ENCODE measurements at places on chromosomes 12 and 14.

DNA sequence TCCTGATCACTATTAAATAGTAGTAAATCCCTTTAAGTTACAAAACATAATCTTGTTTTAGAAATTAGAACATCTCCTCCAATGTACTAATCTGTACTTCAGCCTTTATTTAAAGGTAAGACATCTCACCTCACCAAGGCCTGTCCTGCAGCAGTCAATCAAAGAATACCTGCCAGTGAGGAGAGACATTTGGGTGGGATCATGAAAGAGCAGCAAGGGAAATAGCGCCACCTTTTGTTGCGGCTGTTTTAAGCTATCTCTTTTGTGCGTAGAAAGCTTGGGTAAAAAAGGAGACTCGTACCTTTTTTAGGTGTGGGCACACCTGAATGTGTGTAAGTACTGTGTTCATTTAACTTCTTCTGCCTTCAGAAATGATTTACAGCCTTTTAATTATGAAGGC, 117.8 kb upstream of the TMTC1 start:
- no peak for DNase-seq

GRCh38 chr14:35944847-35945246, 118.7 kb downstream of the BRMS1L start:
- no peak for DNase-seq

- DNase-seq: no peak
Measured at GRCh38 chr14:50790589-50790988, 40.4 kb downstream of the NIN start.

DNA sequence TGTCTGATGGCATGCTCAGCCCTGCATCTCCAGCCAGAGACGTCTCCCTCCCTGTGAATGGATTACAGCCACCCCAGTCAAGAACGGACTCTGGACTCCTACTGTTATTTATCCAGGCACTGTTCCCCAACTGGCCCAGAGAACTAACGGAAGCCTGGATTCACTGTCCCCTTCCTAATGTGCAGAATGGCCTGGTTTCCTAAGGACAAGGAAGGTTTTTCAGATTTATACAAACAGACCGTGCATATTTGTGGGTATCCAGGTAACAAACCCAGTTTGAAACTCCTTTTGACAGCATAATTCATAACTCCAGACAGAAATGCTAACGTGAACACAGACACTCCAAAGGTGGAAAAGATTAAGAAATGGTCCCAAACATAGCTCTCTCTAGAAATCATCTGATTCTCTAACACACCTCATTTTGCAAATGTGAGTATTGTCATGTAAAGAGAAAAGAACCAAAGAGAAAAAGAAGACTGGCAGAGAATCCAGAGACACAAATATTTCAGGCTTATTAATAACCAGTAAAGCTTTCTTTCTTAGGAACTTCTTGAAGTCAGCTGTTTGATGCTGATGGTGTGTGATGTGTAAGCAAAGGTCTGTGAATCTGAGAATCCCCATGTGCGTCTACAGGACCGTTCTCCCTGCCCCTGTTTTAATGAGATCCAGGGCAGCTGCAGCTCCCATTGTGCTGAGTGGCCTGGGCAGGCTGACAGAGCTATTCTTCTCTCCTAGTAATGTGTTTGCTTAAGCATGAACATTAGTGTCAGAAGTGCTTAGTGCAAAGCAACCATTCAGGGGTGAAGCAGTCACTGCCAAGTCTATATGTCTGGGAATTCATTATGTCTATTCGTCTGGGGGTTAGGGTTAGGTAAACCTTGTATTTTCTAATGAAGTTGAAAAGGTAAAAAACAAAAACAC, 86.8 kb upstream of the HIF1A start:
- no peak for DNase-seq

- DNase-seq: no peak
Measured at GRCh38 chr12:58416236-58416635, 474.9 kb downstream of the ATP23 start.

DNA sequence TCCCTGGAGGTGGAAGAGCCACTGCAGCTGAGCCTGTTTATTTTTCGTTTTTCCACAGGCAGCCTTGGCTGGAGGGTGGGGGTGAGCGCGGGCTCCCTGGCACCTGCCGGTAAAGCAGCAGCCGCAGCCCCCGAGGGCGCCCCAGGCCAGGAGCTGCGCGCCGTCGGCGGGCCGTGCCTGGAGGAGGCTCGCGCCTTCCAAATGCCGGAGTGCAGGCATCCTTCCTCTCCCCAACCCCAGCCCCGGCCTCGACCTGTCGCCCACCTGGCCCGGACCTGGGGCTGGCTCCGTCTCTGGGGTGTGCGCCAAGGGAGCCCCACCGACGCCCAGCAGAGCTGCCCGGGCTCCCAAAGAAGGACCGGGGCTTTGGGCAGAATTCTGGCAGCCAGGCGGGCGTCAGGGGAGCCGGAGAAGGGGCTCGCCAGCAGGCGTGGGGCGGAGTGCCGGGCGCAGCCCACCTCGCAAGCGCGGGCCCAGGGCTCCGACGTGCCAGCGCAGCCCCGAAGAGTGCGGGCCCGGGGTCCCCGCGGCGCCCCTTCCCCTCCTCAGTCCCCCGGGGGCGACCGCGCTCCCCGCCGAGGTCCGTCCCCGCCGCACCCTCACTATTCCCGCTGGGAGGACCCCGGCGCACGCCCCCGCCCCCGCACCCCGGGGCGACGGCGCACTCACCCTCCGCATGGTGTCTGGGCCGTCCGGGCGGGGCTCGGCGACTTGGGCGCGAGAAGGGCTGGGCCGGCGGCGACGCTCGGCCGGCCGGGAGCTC, 130.3 kb downstream of the NDUFA12 start:
- no peak for DNase-seq

DNA sequence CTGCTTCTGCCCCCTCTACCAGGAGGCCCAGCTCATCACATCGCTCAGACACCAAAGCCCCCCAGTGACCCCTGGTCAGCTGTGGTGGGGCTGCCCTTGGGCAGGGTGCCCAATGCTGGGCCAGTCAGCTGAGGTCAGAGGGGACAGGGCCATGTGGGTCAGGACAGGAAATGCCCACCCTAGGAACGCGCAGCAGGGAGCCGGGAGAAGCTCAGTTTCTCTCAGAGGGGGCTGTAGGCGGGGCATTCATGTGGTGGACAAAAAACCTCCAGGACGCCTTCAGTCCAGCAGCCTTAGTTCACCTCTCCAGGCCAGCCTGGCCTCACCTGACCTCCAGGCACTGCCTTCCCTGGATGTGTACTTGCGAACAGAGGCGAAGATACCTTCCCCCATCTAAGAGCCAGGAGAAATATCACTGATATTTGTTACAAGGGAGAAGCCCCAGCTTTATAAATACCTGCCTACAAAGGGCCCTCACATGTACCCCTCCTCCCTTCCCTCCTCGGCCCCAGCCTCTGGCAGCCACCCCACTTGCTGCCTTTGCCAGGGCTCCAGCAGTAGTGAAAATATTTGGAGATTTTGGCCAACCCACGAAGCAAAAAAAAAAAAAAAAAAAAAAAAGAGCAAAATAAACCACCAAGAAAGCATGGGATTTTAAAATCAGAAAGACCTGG, 41.9 kb upstream of the PLEKHG6 start:
- no peak for DNase-seq

DNA sequence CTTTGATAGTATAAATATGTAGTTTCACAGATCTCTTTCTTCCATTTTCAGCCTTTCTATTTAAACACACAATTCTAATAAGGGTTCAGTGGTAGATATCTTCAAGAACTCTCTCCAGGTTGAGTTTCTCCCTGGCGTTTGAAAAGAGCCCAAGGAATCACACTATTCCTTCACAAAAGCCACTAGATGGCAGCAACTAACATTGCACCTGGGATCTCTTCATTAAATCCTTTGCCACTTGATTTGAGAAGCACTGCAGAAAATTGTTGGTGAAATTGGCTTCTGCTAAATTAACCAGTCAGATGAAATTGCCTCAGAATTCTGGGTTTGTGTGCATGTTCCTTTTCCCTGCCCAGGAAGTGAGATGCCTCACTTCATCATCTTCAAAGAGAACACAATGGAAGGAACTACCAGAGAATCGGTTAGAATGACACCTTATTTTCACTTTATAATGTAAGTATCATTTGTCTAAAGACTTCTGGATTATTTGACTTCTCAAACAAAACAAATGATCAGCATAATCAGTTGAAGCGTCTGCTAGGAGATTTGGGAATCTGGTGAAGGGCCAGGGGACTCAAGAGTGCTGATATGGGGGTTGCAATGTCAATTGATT, 6.8 kb downstream of the CCDC198 start:
- no peak for DNase-seq

- DNase-seq: no peak
Measured at GRCh38 chr14:51929910-51930682, 59.2 kb upstream of the RTRAF start.

- no peak for DNase-seq
Measured at GRCh38 chr14:104794993-104795780, at the start of gene AKT1. TSS of gene AKT1 (minus strand) at chr14:104795748. CDS start at chr14:104792643, 3,105 bp downstream.

GRCh38 chr12:128019996-128020544, 246.9 kb upstream of the TMEM132C start:
- no peak for DNase-seq

GRCh38 chr12:130556486-130557055, 159.5 kb downstream of the RIMBP2 start:
- no peak for DNase-seq
